ENCODE measurements at places on chromosomes 11 and 22.

GRCh38 chr11:40168414-40168813 lies 1291.0 kb downstream of the LRRC4C start:
- DNase-seq, result no peak

DNA sequence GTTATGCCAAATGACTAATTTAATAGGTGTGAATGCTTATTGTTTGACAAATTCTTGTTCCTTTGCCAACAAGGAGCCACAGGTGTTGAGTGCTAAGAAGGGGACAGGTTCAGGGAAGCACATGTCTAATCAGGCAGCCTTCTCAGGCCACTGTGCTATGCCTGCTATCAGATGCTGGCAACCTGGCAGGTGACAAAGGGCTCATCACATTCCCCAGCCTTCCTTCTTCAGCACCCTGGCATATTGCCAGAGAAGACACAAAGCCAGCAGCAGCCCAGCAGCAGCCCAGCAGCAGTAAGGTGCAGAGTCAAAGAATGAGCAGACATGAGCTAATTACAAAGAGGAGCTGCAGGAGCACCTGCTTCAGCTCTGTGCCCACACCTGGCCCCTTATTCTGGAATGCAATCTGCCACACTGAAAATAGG lies 68.2 kb downstream of the GUCY1A2 start:
- no peak for DNase-seq

DNA sequence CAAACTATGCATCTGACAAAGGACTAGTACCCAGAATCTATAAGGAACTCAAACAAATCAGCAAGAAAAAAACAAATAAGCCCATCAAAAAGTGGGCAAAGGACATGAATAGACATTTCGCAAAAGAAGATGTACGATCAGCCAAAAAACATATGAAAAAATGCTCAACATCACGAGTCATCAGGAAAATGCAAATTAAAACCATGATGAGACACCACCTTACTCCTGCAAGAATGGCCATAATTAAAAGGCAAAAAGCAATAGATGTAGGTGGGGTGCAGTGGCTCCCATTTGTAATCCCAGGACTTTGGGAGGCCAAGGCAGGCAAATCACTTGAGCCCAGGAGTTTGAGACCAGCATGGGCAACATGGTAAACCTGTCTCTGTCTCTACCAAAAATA lies 10.4 kb upstream of the OR10V1 start:
- DNase-seq, result no peak

- no peak for DNase-seq
Measured at GRCh38 chr11:77198440-77198849, 70.4 kb downstream of the MYO7A start.

GRCh38 chr11:78573271-78573670 lies 1.4 kb downstream of the NARS2 start:
- DNase-seq, result no peak

- no peak for DNase-seq
Measured at GRCh38 chr11:103768816-103769215, 267.6 kb upstream of the DDI1 start.

- no peak for DNase-seq
Measured at GRCh38 chr11:17700991-17701390, 18.4 kb upstream of the MYOD1 start.

DNA sequence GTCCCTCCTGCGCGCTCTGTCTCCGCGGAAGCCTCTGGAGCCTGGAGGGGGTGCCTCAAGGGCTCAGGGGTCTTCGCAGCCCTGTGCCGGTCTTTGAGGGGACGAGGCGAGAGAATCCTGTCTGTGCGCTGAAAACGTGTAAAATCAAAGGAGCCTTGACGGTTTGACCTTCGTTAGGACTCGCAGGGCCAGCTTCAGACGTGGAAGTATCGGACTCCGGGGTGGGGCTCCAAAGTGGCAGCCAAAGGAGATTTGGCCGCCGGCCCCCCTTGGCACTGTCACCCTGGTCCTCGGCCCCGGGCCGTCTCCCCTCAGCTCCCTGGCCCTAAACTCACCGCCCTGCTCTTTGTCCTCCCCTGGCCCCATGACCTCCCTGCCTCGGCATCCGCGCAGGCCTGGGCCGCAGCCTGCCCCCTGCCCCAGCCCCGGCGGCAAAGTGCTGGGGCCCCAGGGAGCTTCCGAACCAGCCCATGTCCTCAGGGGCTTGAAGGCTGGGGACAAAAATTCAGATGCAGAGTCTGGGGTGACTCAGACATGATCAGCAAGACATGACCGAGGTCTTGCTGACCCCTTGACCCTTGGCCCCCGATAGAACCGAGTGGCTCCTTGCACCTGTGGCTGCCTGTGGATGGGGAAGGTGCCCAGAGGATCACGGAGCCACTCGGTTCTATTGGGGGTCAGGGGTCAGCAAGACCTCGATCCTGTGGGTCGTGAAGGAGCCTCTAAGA lies 6.9 kb upstream of the PHRF1 start:
- no peak for DNase-seq
